ENCODE measurements at places on chromosomes 7 and 10.

DNA sequence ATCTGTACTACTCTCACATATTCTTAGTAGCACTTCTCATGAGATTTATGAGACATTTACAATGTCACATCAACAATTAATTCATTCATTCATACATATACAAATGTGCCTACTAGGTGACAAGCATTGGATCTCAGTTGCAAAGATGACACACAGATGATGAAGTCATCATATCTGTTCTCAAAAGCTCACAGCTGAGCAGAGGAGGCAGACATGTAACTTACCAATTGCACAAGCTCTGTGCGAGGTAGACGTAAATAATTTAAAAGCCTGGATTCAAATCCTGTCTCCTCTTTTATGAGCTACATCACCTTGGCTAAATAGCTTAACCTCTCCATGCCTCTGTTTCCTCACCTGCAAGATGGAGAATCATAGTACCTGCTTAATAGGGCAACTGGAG, 109.4 kb upstream of the FAM133B start:
- no peak for DNase-seq

DNA sequence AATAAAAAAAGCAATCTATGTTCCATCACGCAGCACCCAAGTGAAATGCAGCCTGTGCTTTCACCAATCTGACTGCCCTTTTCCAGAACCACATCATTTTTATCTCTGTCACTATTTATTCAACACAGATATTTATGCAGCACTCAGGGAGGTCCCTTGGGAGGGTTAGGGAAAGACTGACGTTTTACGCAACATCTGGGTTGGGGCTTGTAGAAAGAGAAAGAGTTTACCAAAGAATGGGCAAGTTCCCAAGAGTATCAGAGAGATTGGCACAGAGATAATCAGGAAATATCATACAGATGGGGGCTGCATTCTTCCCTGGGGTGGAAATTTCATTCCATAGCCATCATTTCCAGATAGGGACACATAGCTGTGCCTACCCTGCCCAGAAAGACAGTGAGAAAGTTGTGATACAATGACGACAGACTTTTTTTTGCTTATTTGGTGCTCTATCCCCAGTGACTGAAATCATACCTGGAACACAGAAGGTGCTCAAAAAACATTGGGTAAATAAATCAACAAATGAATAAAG, 474.2 kb downstream of the CALN1 start:
- no peak for DNase-seq

- DNase-seq, result no peak
Measured at GRCh38 chr7:116583653-116584052, 58.8 kb downstream of the CAV1 start.

DNA sequence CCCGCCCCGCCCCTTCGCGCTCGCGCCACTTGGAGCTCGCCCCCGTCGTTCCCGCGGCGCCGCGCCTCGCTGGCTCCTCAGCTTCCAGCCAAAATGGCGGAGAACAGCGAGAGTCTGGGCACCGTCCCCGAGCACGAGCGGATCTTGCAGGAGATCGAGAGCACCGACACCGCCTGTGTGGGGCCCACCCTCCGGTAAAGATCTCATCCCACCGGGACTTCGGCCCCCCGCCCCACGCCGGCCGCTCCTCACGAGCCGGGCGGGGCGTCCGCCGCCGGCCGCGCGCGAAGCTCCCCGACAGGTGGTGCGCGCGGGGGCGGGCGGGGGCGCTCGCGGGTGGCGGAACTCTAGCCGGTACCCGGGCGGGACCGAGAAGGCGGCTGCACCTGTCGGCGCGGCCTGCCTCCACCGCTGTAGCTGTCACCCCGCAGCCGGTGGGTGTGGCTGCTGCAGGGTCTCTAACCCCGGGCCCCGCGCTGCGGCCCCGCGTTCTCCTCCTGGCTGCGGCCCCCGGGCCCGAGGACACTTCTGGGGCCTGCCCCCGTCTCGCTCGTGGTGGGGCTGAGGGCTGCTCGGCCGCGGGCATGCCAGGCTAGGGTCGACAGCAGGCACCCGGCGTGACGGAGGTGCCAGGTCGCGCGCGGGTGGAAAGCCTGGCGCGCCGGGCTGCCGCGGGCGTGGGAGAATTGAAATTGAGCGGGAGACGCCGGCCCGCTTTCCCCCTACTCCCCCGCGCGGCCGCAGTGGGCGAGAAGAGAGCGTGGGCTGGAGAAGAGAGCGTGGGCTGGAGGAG, at the start of gene EXOC6:
TSS of gene EXOC6 (plus strand) at position 80 of the 793 bp plus-strand sequence. CDS start at position 94, 14 bp downstream.
- peak; percentile 77 for DNase-seq

DNA sequence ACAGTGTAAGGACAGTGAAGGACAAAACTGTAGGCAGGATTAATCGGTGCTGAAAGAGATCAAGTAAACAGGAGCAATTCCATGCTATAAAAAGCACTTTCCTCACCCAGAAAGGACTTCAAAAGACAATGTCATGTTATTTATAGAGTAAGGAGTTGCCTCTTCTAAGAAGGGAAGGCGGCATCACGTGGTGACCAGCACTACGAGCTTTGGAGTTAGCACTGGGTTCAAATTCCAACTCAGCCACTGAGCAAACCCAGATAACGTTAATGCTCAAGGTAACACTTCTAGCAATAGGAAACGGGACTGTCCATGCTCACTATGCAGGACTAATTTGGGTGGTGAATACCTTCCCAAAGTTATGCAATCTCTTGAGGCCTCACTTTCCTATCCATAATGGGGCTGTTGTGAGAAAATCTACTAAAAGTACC, 715 bp upstream of the PANK1 start:
- no peak for DNase-seq

GRCh38 chr7:100171087-100171681, 2.8 kb upstream of the GAL3ST4 start:
- DNase-seq, result peak; percentile 37

DNA sequence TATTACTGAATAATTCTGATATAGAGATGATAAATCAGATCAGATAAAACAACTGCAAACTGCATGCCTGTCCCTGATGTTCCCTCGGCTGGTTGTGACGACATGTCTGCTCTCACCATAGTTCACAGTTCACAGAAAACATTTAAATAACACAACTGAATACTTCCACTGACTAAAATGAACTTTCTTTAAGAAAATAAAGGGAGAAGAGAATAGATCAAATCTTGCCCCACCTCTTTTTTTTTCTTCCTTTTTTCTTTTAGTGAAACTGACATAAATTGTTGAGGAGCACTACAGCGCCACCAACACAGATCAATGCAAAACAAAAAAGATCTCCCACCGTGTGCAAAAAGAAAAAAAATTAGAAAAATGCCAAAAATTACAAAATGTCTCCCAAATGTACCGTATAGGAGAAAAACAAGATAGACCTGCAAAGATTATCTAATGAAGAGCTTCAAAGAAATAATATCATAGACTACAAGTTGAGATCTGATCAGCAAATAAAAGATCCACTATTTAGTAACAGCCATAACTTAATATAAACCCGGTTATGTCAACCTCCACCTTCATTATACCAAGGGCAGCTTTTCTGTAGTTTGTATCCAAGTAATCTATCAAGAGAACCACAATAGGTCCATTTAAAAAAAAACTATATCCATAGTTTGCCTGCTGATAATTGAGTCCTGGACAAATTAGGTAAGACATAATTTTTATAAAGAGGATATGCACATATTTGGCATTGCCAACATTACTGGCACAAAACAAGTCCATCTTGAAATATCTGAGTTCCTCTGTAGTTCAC, 30.7 kb upstream of the EPC1 start:
- DNase-seq, result no peak

DNA sequence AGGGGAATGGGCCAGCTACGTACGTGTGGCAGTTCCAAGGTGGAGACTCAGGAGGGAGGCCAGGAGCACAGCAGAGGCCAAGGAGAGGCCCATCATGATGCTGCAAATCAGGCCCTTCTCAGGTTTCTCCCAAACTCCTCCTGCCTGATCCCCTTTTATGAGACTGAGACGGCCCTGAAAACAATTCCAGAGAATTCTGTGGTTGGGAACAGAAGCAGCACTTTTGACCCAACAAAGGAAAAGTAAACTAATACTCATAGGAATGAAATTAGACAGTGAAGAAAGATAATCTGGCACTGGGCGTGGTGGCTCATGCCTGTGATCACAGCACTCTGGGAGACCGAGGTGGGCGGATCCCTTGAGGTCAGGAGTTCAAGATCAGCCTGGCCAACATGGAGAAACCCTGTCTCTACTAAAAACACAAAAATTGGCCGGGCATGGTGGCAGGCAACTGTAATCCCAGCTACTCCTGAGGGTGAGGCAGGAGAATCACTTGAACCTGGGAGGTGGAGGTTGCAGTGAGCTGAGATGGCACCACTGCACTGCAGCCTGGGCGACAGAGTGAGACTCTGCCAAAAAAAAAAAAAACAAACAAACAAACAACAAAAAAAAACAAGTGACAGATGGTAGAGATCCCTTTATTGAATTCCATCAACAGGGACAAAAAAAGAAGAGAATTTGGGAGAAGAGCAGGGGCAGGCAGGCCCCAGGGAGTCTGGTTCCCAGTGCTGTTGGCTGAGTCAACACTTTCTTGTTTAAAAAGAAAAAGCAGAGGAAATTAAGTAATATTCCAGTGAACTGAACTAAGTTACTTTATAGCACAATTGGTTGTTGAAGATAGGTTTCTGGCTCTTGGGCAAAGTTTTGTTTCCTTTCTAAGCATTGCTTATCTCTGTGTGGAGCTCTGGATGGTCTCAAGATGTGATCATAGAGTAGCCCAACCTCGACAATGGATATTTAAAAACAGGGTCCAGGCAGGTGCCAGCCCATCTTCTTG, at the start of gene CCL26:
TSS of gene CCL26 (minus strand) at position 131 of the 997 bp plus-strand sequence. CDS start at position 96, 35 bp downstream.
- DNase-seq, result no peak

DNA sequence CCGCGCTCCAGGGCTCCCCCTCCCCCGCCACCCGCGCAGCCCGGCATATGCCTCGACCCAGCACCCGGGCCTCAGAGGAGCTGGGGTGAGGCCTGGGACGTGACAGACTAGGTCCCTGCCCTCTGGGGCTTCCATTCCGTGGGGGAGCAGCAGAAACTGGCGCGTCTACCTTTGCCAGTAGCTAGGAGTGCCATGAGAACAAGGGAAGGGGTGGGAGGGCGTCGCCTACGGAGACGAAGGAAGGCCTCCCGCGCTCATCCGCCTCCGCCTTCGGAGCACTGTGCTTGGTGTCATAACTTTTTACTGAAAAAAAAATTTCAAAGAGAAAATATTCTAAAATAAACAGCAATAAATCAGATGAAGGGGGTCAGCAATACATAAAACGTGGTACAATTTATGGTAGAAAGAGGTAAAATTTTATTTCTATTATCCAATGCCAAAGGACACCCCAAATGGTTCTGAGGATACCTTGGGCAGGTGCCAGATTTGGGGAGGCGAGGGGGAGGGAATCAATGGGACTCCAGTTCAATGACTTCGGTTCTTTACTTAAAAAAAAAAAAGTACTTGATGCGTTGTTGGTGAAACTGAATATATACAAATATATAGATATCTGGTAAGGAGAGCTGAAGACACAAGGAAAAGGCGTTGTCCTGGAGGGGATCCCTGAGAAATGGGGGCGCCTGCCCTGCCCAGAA, 35.1 kb upstream of the GRID1 start:
- no peak for DNase-seq

DNA sequence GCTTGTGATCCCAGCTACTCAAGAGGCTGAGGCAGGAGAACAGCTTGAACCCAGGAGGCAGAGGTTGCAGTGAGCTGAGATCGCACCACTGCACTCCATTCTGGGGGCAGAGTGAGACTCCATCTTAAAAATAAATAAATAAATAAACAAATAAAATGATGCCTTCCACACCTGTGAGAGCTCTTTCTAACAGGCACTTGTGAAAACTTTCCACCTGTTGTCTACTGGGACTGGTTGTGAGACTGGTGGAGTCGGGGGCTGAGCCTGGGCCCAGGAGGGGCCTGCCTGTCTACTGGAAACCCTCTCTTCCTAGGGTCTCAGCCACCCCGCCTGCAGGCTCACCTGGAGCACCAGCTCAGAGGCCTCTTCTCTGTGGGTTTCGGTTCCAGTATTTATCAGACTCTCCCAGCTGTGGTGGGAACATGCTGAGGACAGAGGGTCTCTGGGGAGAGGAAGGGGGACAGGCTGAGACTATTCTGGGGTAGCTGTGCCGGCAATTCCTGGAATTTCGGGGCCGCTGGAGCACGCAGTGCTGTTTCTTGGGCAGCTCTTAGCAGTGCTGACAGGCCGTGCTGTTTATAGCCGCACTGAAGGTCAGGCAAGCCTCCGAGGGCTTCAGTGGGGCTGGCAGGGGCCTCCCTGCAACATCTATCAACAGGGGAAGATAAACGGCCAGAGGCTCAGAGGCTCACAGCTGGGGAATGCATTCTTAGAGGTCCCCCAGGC, 3.8 kb downstream of the LDB3 start:
- DNase-seq, result no peak

- DNase-seq, result no peak
Measured at GRCh38 chr10:127119936-127120335, 76.5 kb downstream of the INSYN2A start.

DNA sequence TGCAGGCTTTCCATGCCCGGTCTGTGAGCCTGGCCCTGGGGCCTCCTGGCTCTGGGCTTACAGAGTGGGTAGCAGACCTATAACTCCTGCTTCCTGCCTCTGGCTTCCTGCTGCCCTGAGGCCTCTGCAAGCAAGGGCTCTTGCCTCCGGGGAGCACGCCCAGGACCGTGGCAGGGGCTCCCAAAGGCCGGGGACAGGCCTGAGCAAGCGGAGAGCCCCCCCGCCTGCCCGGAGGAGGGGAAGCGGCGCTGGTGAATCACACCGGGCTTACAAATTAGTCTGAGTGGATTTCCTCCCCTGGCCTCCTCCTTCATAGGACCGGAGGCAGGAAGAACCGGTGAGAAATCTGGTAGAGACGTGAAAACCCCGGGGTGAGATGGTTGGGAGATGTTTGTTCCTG, 1.5 kb upstream of the MYL10 start:
- no peak for DNase-seq

- peak; percentile 24 for DNase-seq
Measured at GRCh38 chr7:6221340-6222319, 50.8 kb downstream of the CYTH3 start.

GRCh38 chr10:9853405-9854355, 1164.0 kb upstream of the CELF2 start:
- DNase-seq, result no peak

DNA sequence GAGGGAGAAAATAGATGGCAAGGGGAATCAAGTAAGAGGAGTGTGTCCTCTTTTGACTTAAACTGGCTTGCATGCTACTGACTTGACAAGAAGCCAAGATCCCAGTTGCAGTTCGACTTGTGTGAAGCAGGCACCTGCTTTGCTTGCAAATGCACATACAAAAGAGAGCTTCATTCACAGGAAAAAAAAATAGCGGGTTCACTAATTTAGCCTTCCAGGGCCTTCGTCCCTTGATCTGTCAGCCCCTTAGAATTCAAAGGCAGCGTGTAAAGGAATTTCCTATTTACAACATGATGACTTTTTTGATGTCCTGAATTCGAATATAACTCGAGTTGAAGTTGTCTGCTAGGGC, 192.1 kb downstream of the CELF2 start:
- DNase-seq, result no peak

DNA sequence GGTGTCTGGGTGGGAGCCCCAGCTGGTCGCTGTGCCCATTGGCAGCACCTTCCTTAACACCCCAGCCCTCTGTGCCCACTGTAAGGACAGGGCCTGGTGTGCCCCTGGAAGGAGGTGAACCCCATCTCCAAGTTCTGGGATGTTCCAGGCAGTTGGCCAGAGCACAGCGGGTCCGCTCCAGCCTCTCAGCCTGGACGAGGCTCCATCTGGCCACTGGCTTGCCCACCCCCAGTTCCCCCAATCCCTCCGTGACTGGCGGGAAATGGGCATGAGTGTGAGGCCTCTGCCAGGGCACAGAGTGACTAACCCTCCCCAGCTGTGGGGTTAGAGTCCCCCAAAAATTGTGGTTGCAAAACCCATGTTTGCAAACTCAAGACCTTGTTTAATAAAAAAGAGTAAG, 15.6 kb downstream of the GRIFIN start:
- no peak for DNase-seq
